ENCODE measurements at places on chromosomes 1 and 21.

- no peak for DNase-seq
Observed at GRCh38 chr1:3558036-3558726, 53.1 kb downstream of the MEGF6 start.

DNA sequence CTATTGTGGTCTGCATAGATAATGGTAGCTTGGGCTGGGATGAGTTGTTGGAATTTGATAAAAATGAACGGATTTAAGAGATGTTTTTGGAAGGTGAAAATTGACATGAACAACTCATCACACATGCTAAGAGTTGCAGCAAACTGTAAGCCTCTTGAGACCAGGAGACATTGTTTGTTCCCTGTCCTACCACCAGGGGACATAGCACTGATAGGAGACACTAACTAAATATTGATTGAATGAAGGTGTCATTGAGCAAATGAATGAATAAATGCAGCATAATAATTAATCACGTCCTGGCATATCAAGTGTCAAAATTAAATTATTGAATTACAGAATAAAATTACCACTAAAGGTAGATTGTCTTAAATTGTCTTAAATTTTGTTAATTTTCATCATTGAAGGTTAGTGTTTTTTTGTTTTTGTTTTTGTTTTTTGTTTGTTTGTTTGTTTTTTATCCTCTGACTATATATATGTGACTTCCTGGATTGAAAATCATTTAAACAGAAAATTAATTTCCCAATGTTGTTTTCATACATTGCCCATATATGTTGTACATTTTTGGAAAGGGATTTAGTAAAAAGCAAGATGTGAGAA is 285.3 kb upstream of the C1orf105 start:
- no peak for DNase-seq

DNA sequence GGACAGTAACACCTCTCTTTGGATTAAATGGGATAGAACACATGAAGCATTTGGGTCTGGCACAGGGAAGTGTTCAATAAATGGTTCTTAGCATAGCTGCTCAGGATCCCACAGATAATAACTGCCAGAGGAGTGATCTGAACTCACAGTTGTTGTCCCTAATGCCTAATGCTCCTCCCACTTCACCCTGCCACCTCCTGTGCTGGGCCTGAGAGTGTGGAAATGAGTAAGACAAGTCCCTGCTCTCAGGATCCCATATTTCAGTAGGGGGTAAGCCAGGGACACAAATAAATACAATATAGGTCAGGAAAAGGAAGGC is 19.9 kb upstream of the FOXO6 start:
- DNase-seq, result no peak

- DNase-seq, result no peak
Observed at GRCh38 chr1:234136073-234136472, 231.6 kb downstream of the SLC35F3 start.

DNA sequence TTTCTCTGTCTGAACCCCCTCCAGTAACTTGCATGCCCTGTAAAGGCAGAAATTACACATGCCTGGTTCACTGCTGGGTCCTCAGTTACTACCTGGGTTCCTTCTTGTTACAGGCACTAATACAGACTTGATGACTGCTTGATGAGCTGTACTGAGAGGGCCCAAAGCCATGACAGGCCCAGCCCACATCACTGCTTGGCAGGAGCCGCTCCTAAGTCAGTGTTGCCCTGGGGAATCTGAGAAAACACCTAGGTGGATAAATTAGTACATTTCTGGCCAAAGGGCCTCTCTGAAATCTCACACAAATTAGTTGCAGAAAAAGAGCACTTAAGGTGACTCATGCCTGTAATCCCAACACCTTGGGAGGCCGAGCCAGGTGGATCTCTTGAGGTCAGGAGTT is 37.8 kb upstream of the IRF2BP2 start:
- no peak for DNase-seq

- no peak for DNase-seq
Observed at GRCh38 chr1:186420311-186420710, 40.6 kb downstream of the PDC start.

- no peak for DNase-seq
Observed at GRCh38 chr1:201218409-201218808, 27.8 kb downstream of the IGFN1 start.

DNA sequence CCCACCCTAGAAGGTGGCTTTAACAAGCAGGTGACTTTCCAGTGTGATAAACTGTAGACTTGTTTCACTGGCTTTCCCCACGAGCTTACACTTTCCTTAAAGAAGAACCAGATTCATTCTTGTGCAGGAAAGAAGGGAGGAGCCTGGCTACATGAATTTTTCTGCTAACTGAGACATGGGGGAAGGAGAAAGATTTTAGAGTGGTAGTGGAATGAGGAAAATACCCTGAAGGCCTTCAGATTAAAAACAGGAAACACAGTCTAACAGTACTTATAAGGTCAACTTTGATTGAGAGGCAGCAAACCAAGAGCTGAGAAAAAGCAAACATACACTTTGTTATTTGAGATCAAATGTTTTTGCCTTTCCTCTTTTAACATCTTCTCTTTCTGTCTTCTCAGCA is 640.9 kb upstream of the PLXNA2 start:
- DNase-seq, result no peak

DNA sequence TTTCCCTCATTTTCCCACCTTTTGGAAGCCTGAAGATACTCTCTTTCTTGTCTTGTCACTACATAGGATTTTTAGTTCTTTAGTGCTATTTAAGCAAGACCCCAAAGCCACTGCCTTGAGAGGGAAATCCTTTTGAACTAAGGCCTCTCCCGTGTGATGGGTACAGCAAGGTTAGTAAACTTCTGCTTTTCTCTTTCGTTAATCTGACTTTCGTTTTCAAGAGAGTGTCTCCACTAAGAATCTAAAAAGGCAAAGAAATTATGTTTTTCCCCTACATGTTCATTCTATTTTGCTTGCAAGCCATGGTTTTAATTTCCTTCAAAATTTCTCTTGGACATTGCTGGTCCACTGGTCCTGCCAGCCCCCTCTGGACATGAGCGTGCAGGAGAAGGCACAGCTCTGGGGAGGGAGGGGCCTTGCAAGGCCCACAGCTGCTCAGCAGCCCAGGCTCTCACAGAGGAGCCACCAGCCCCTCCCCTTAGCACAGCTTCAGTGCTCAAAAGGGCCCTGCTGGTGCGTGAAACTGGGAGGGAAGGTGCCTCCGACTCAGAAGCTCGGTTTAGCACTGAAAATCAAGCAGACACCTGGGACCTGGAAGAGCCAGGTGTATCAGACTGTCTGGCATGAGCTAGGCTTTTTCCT is 210.9 kb upstream of the GALNT2 start:
- no peak for DNase-seq

DNA sequence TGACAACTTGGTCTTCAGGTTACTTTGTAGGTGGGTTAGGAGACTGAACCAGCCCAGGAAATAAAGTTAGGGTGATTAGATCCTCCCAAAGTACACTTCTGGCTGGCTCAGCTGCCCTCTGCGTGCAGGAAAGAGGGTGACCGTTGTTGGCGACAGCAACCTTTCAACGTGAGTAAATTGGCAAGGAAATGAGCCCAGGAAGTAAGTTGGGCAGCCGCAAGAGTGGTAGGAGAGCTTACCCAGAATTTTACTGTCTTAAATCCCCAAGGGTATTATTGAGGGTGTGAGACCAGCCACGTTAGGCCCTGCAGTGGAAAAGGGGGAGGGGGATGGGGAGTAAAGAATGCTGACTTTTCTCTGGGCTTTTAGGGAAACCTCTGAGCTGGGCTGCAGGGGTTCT is 1.6 kb downstream of the TENT5C start:
- peak; percentile 17 for DNase-seq

DNA sequence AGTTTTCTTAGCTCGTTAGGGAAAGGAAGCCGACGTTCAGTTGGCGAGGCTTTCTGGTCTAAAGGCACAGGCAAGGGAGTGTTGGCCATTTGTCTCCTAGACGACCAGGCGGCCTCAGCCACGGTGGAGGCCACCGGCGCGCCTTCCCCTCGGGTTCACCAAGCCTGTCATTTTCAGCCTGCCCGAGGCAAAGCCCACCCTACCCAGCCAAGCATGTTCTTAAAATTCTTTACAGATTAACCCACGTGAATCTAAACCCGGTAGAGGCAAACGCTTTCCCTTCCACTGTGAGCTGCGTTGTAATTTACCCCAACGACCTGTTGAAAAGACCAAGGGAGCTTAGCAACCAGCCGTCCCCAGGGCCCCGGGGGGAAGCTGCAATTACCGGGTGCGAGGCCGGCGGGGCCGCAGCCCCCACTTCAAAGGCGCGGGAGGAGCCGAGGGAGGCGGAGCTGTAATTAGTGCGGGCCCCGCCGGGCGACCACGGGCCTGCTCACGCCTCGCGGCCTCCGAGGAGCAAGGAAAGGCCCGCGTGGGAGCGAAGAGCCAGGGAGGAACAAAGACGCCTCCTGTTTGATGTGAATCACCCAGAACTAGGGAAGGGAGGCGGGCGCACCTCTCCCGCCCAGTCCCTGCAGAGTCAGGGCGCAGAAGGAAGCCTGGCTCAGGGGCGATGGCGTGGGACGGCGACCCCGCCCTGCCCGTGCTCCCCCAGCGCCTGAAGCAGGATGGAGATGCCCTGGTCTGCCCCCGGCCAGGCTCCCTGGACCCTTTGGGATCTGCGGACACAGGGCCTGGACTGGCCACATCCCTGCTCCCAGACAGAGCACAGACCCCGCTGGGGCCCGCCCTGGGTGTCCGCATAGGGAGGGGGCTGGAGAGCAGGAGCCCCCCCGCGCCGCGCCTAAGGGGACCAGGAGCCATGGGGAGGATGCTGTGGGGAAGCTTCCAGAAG is 12.1 kb upstream of the TSPEAR start:
- no peak for DNase-seq

- no peak for DNase-seq
Observed at GRCh38 chr1:95876276-95876675, 642.3 kb downstream of the RWDD3 start.

- no peak for DNase-seq
Observed at GRCh38 chr1:211641044-211641800, 34.2 kb downstream of the NEK2 start.

GRCh38 chr1:90074137-90074536 is 79.2 kb downstream of the ZNF326 start:
- no peak for DNase-seq

DNA sequence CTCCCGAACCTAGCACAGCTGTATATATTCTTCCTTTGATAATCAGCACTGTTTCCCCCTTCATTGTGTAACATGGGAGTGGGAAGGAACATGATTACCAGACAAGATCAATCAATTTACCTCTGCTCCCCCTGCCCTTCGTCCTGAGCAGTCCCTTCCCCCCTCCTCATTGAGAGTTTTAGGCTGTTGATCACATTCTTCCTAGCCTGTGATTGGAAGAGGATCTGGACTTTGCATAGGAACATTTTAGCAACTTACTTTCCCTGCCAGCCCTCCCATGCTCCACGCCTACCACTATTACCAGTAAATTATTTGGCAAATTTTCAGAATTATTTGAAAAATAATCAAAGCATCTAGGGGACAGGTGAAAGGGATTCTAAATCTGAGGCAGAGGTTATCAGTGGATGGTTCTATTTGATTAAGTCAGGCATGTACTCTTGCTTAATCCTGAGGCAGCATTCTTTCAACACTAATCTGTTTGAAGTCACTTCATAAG is 62.7 kb upstream of the ABCD3 start:
- DNase-seq, result no peak

Data from T follicular helper cell (primary cell).